ENCODE measurements at places on chromosomes 2 and 18.
A peak's percentile ranks its signal among the peaks of the same experiment; 100 is the strongest.

DNA sequence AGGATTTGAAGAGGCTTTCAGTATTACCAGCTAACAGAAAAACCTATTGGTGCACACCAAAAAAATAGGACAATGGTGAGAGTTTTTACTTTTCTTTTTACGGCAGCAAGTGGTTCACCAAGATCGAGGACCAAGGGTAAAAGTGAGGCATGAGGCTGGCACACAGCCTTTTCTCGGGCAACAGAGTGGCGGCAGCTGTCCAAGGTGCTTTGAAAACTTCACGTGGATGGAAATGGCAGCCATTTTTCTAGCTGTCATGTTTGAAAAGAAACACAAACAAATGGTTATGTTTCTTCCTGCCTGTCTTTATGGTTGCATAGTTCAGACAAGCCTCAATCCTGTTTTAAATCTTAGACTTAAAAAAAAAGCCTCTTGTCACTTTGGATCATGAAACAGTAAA is 812.5 kb upstream of the CHAC2 start:
- DNase-seq = no peak

GRCh38 chr2:237421542-237422116 is 7.7 kb upstream of the COL6A3 start:
- DNase-seq = peak; percentile 76

- no peak for DNase-seq
Observed at GRCh38 chr2:215613280-215613679, 177.4 kb upstream of the FN1 start.

GRCh38 chr2:37921781-37922180 is 3.3 kb upstream of the RMDN2 start:
- no peak for DNase-seq

DNA sequence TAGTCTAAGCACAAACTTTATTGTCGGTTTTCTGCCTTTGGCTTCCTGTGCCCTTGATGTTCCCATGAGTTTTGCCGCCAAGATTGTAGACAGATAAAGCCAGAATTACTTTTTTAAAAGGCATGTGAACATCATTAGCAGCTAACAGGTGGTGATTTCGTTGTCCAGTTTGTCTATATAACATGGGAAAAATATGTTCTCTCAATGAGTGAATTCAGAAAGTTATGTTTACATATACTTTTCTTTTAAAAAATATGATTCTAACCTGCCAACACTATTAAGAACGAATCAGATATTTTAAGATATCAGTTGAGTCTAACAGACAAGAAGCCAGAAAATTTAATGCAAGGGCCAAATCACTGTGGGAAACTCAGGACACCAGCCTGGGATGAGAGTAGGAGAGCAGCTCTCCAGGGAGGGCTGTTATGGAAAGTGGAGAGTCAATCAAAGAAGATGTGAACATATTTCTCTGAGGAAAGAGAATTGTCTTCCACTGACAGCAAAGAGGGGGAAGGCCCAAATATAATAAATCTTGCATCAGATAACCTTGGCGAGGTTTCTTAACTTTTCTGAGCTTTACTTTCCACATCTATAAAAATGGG is 311.3 kb downstream of the ARHGAP15 start:
- DNase-seq = no peak

GRCh38 chr2:159375241-159375640 is 88.7 kb upstream of the WDSUB1 start:
- DNase-seq = no peak

DNA sequence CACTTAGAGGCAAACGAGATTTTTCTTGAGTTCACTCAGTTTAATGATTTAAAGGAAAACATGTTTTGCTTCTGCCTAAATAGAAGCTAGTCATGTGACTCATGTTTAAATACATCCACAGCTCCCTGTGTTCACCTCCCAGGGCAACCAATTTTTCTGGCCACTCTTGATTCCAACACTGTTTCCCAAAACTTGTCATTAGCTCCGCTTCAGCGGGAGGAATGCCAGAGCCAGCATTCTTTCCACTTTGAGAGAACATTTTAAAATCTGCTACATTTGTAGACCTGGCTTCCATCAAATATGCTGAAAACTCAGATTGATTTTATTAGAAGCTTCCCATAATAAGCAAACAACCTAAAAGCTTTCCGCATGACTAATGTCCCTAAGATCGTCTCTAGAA is 2.8 kb upstream of the CYS1 start:
- no peak for DNase-seq

GRCh38 chr2:23542230-23542789 is 157.3 kb downstream of the KLHL29 start:
- peak; percentile 50 for DNase-seq

DNA sequence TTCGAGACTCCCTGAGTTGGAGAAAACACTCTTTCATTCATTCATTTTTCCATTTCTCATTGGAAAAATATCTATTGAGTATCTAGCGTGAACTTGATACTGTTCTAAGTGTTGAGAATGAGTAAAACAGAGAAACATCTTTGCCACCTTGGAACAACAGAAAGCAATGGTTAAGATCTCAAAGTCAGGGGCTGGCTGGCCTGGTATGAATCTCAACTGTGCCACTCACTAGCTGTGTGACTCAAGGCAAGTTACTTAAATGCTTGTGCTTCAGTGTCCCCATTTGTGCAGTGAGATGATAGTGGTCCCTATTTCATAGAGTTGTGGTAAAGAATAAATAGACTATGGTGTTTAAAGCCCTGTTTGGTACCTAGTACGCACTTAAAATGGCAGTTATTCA is 415.2 kb downstream of the NBAS start:
- DNase-seq = no peak

DNA sequence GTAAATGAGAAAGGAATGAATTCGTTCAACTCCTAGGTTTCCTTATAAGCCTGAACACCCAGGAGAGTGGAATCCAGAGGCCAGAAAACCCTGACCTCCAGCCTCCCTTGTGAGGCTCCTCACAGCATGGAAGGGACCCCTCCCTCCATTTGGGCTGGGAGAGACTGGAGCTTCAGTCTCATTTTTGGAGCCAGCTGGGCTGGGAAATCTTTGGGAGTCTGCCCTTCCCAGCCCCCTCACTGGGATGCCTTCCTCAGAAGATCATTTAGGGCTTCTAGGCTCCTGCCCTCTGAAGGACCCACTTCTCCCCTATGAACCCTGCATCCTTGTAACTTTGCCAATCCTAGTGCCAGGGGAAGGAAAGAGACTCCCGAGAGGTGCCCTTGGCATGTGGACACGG is 346.1 kb downstream of the CYP26B1 start:
- no peak for DNase-seq

GRCh38 chr2:7497178-7497577 is 580.0 kb downstream of the RNF144A start:
- no peak for DNase-seq

DNA sequence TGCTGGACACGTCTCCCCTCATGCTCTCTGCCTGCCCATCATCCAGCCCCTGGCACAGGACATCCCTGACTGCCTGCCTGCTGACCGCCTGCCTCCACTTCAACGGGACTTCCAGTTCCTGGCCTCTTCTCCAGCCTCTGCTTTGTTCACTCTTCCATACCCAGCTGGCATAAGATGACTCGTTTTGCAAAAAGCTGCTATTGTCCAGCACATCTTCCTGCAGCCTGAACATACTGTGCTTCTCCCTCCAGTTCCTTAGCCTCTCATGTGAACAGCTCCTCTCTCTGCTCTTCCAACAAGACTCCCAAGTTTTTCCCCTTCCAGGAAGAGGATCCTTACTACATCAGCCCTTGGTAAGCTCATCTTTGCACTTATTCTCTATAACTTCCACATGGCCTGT is 62.4 kb upstream of the SKOR2 start:
- DNase-seq = no peak

- no peak for DNase-seq
Observed at GRCh38 chr18:66510357-66511045, 93.4 kb downstream of the CDH19 start.

GRCh38 chr2:131148426-131148825 is 43.3 kb downstream of the PLEKHB2 start:
- DNase-seq = no peak

GRCh38 chr2:149104221-149104620 is 65.7 kb downstream of the LYPD6B start:
- DNase-seq = no peak

DNA sequence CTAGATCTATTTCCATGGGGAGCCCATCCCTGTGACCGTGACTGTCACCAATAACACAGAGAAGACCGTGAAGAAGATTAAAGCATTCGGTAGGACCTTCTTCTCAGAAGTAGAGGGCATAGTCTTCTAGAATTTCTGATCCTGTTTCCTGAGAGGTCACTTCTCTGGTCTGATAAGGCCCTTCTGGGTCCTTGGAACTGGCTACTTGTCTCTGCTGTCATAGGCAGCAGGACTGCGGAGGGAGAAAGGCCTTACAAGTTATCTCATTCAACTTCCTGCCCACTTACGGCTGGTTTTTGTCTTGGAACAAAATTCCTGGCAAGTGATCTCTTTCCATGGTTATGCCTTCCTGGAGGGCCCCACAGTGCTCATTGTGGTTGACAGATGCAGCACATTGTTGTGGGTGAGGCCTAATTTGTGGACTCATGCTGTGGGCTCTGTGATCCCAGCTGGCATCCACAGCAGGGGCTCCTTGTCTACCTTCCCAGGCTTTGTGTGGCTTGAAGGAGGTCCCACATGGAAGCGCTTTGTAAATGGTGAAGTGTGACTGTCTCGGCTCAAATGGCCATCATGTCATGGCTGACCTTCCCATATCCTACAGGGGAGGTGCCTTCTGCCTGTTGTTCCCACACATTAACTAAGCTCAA is 22.0 kb downstream of the SAG start:
- DNase-seq = no peak

DNA sequence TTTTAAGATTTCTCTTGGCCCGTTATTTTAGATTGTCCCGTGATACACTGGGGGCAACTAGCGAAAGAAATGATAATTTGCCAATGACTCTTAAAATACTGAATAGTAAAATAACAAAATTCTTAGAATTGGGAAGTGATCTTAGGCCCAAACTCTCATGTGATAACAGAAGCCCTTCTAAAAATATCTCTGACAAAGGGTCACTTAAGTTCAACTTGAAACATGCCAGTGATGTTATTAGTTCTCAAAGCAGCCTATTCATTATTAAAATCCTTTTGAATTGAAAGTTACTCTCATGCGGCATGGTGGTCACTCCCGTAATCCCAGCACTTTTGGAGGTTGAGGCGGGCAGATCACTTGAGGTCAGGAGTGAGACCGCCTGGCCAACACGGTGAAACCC is 920.9 kb downstream of the NRXN1 start:
- no peak for DNase-seq

All from NCI-H524 (cell line).